Uterus (tissue), 4 donors: ENCODE measurements at places on chromosomes 3 and 15.

- no peak for DNase-seq
Observed at GRCh38 chr3:186105543-186105942, 3.3 kb downstream of the ETV5 start.

- no peak for DNase-seq
Observed at GRCh38 chr3:157445857-157446256, 9.2 kb downstream of the PTX3 start.

DNA sequence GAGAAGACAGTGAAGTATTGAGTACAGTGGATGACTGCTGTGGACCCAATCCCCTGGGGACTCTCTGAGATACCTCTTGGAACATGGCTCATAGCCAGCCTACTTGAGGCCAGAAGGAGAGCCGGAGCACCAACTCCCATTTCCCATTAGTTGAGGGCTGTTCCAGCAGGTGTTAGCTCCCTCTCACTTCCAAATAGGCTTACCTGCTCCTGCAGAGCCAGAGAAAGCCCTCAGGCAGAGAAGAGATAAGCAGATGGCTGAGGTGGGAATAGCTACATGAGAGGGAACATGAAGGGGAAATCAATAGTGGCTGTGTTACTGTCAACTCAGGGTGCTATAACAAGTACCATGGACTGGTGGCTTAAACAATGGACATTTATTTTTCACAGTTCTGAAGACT is 4.6 kb upstream of the CCK start:
- DNase-seq, result no peak

- DNase-seq, result peak; percentile 47
Observed at GRCh38 chr15:81184188-81184587, 12.5 kb upstream of the IL16 start.

GRCh38 chr15:26073430-26074333 is 210.6 kb upstream of the ATP10A start:
- DNase-seq, result no peak

GRCh38 chr3:54960082-54960481 is 32.2 kb upstream of the LRTM1 start:
- no peak for DNase-seq

- DNase-seq, result no peak
Observed at GRCh38 chr3:124059580-124059979, 67.7 kb upstream of the ROPN1 start.

DNA sequence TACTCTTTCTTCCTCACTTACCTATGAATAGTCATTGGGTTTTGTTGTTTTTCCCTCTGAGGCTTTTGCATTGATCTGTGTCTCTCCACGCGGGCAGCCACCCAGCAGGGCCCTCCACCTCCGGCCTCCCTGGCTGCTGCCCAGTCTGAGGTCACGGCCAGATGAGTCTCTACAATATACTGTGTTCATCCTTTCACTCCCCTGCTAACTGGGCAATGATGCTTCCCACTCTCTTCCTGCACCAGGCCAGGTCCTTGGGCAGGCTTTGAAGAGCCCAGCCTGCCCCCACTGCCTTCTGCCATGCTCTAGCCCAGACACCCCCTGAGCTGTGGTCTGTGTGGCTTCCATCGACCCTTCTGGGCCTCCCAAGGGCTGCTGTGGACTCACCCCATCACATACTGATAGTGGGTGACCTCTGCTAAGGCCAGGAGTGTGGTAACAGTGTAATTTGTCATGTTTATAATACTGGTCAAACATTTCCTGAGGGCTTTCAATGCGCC is 18.0 kb downstream of the PDIA5 start:
- no peak for DNase-seq

GRCh38 chr3:55630280-55630920 is 143.3 kb upstream of the WNT5A start:
- no peak for DNase-seq

GRCh38 chr3:187828579-187829452 is 83.5 kb upstream of the BCL6 start:
- DNase-seq, result no peak

DNA sequence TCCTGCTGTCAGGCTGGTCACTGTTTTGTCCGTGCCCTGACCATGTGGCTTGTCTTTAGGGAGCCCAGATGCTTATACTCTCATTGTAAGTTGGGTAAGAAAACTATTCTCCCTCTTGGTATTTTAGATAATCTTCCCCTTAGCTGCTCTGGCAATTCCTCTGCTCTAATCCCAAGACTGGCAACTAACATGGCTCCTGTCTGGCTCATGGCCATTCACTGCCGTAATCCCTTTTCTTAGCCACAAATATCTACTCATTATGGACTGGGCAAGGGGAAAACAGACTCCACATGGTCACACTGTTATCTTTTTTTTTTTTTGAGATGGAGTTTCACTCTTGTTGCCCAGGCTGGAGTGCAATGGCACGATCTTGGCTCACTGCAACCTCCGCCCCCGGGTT is 38.8 kb downstream of the TYRO3 start:
- no peak for DNase-seq

GRCh38 chr3:39801216-39801615 is 8.2 kb upstream of the MYRIP start:
- DNase-seq, result no peak

GRCh38 chr15:98433856-98434255 is 214.5 kb upstream of the IGF1R start:
- DNase-seq, result no peak

DNA sequence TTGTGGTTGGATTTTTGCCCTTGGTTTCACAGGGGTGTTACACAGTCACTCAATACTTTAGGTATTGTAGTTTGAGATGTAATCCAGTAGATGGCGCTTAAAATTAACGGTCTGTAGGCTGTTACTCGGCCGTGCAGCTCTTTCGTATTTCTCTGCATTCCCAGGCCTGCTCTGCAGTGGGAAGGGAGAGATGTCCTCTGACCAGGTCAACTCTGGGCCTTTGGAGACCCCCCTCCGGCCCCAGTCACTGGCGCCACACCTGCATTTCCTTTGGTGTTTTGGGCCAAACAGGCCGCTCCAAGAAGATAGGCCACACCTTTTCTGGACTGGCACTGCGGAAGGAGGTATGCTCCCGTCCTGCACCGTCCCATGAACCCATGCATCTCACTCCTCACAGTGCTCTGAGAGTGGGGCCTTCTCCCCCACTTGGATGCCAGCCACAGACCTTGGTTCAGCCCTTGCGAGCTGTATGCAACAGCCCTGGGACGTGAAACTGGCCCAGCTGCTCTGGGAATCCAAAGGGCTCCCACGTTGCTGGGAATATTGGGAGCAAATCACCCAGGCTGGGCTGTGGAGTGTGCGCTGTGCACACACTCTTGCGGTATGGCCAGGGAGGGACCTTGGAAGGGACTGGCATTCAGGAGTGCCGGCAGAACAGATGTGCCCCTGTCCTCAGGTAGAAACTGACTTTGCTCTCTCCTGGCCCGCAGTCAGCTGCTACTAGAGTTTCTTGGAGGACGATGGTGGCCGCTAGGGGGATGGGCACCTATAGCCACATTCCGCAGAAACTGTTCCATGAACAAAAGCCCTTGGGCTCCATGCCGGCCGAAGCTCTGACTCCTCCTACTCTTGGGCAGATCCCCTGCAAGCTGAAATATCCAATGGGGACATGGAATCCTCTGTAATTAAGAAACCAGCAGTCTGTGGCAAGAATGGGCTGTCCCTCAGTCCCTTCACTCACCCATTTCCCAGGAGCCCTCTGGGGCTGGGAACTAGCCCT is 410.5 kb upstream of the CADM2 start:
- no peak for DNase-seq

- DNase-seq, result no peak
Observed at GRCh38 chr15:45637141-45637540, 2.3 kb downstream of the SQOR start.

DNA sequence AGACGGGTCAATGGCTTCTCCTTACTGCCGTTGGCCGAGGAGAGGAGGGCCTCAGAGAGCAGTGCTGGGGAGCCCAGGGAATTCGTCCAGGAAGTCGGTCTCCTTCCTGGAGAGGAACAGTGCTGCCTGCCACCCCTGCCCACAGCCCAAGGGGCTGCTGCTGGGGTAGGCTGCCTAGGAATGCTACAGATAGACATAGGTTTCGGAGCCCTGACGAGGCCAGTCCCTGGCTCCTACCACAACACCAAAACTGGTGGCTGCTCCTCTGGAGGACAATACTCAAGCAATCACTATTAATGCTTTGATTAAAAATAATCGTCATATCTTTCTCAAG is 30.5 kb downstream of the ANP32A start:
- DNase-seq, result no peak

DNA sequence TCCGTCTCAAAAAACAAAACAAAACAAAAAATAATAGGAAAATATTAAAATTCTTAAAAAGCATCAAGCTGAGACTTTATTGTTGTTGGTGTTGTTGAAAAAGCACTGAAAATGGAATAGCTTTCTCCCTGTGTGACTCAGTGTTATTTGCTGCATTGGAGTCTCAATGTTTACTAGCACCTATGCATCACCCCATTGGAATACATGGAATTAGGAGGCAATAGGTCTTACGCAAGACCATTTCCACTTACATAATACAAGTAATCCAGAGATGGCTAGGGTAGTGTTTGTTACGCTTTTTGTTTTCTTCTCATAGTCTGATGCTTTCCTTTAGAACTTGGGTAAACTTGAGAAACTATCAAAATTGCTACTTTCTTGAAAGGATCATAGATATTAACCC is 15.2 kb downstream of the GXYLT2 start:
- DNase-seq, result no peak

- DNase-seq, result no peak
Observed at GRCh38 chr3:141489203-141489602, 2.4 kb downstream of the RASA2 start.

GRCh38 chr3:33840179-33840578 is 41.7 kb downstream of the PDCD6IP start:
- DNase-seq, result no peak

DNA sequence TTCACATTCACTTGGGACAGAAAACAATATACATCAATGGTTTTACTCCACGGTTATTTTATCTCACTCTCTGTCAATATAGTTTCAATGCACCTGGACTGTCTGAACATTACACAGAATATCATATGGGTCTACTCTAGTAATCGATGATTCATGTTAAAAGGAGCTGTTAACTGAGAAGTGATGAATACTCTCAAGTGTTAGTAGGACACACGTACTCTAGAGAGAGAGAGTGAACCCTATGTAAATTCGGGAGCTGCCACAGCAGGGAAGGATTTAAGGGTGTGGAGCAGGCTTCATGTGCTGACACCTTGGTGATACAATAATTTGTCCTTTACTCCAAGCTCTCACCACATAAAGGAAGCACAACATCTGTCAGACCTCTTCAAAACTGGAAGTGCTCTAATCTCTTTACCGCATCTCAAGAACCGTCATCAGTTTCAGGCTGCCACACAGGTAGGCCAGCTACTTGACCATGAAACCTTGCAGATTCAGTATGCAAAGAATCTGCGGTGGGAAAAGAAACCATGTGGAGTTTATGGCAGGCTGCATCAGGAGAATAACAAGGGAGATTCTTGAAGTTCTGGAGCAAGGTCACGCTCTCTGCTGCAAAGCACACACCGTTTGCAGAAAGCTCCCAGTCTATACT is 199.2 kb upstream of the TMC3 start:
- no peak for DNase-seq

DNA sequence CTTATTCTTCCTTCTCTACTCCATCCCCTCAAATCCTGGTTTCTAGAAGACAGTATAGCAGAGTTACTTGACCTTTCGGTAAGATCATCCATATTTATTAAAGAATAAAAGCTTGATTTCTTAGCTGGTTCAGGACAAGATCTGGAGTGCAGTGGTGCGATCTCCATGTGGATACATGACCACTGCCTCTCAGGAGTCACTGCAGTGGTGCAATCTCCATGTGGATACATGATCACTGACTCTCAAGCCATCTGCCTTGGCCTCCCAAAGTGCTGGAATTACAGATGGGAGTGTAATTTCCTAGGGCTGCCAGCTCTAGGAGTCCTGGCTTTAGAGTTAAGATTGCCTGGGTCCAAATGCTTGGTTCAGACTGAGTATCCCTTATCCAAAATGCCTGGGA is 16.5 kb downstream of the LARP6 start:
- DNase-seq, result no peak

DNA sequence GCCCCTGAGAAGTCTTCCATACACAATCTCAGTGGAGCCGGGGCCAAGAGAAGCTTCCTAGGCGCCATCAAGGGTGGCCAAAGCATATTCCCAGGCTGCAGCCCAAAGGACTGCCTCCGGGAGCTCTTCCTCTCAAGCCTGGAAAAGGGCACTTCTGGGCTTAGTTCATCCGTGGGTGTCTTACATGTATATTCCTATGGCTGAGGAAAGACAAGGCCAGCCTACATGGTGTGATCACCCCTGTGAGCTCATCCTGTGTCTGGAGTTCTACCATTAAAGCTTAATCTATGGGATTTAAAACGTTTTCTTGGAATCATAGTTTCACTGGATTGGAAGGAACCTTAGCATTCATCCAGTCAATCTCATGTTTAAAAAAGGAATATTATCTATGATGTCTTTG is 21.9 kb upstream of the TIMP4 start:
- DNase-seq, result no peak

DNA sequence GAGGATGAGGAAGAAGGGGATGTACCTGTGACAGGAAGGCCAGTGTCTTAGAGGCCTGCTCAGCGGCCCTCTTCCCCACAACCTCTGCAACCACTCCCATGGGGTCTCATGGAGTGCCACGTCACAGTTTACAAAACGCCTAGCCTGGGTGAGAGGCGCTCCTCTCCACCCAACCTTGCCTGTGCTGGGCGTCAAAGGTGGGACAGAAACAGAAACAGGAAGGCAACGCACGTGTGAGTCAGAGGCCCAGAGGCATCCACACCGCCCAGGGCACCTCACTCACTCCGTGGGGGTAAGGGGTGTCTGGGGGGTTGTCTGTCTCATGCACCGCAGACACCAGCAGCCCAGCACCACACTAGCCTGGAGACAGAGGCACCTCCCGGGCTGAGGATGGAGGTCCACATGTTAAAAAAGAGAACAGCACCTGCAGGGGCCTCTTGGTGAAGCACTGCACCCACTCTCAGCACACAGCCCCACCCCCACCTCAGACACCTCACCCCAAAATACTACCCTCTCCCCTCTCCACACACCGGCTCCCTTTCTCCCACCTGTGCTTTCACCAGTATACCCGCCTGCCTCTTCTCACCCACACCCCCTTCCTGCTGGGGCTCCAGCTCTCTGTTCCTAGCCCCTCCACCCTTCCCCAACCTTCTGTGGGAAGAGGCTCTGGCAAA is 4.7 kb upstream of the CALML4 start:
- DNase-seq, result no peak

DNA sequence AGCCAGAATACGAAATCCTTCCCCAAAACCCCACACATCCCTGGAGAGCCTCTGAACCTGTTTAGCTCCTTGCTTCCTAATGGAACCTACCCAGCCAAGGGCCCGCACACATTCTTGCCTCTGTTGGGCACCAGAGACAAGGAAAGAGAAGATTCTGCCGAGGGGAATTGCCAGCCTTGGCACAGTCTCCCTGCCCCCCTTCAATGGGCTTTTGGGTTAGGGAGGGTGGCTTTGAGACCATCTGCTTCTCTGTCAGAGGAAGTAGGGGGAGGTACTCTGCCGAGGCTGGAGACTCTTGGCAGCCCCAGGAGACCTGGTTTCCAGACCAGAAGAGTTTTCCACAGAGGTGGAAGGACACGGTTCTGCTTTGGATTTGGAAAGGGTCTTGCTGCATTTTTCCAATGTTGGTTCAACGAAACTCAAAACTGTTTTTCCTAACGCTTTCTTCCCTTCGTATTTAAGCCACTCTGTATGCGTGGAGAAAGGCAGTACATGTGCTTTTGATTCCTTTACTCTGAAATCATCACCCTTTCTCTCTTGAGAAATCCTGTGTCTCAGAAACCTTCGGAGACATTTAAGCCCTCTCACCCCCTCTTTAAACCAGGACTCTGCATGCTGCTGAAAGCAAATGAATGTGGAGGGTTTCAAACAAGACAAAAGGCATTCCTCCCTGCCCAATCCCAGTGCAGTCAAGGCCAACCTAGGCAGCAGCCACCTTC is 78.8 kb upstream of the PRR23C start:
- no peak for DNase-seq
